ENCODE measurements at places on chromosomes 5 and 9. TPM values are rescaled to one million over a fixed set of nuclear protein-coding genes. Genes with fewer than 3 reads are reported as not detected.

DNA sequence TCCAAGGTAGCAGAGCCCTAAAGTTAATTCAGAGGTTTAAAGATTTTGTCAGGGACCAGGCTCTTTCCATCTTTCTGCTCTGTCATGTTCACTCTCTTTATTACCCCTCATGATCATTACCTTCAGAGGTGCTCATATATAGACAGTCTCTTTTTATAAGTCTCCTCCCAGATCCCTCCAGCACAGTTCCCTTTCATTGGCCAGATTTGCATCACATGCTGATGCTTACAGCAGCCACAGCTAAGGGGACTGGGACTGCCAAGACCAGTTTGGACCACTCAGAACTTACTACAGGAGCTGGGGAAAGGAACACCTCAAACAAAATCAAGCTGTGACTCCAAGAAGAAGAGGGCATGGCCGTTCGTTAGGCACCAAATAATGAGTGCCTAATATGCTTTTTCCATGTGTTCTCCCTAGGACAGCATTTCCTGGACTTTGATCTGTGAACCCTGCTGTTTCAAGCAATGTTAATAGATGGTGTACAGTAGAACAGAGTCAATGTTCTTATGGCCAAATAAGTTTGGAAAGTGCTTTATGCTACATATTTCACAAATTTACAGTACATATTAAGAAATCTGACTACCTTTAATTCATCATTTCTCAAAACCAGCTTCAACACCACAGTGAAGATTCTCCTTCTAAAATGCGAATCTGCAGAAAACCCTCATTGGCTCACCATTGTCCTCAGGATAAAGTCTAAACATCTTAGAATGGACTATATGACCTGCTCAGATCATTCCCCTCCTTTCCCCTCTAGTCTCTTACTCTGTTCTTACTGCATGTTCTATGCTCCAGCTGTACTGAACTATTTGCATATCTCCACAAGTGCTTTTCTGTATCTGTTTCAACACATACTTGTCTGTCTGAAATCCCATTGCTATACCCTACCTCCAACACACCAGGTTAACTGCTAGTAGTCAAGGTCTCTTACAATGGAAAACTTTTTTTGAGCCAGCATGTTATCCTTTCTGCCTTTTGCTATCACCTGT is 3.4 kb downstream of the C5orf58 start:
- no peak for ATAC-seq

- ATAC-seq: no peak
These were observed 55.0 kb downstream of the TNPO1 start for GRCh38 chr5:72871366-72872024.

DNA sequence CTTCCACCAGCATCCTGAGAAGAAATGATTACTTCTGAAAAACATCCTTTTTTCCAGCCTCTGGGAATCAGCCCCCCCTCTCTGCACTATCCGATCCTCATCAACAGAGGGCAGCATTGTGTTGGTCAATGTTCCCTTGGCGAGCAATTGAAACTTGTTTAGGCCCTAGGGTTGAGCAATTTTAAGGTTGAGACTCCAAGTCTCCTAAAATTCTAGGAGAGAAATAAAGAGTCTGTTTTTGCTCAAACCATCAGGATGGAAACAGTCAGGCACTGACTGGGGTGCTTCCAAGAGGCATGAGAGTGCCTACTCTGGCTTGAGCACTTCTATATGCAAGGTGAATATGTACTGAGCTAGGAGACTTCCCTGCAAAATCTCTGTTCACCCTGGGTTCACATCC is 12.4 kb upstream of the CYFIP2 start:
- ATAC-seq: peak; percentile 89

DNA sequence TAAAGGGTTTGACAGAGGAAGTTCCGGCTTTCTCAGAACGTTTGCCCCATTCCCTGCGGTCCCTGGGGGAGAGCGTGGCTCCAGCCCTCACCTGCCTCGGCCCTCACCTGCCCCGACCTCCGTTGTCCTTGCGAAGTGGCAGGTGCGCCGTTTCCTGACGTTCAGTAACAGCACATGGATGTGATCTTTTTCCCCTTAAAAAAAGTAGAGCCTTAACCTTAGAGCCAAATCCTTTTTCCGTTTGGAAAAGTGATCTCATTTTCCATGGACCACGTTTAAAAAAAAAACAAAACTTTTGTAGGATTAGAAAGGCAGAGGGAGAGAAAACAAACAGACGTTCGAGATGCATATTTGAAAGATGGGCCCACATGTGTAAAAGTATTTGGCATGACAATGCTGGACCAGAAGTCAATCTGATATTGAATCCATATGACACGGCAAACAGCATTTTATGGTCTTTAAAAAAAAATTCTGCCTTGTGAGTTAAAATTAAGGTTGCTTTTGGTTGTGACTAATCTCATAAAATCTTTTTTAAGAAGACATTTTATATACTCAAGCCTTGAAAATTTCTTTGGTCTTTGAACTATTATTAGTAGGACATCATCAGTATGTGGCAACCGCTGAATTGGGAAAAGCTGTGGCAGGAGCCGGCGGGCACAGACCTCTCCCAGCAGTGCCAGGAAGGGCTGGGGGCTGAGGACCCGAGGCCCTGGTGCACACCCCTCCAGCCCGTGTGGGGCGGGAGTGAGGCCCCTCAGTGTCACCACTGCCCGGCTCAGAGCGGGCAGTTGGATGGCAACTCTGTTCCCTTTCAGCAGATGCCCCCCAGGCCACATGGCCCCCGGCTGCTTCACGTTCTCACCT is 42.5 kb upstream of the EXOC3 start:
- no peak for ATAC-seq

BTNL8 gene
- total RNA-seq: not detected

DNA sequence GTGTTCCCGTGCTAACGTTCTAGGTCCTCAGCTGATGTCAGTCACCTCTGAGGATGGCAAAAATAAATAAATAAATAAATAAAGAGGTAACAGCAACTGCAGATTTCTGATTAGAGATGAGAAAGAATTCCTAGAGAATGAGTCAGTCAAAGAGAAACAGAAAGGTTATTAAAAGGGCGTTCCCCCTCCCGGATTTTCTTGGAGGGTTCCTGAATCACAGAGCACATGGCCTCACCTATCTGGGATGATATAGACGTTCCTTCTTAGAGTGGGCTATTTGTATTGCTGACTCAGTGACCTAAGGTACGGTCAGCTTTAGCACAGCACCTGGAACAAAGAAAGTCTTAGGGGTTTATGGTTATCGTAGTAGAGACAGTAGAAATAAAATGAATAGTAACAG is 30.6 kb downstream of the HTR4 start:
- peak; percentile 65 for ATAC-seq

DNA sequence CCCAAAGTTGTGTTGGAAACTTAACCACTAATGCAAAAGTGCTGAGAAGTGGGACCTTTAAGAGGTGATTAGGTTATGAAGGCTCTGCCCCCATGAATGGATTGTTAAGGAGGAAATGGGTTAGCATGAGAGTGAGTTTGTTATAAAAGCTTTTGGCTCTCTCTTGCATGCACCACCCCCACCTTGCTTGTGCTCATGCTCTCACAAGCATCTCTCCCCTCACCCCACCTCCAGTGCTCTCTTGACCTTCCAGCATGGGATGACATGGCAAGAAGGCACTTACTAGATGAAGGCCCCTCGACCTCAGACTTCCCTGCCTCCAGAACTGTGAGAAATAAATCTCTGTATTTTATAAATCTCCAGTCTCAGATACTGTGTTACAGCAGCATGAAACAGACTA is 52.8 kb downstream of the RICTOR start:
- ATAC-seq: no peak

- no peak for ATAC-seq
These were observed 145.4 kb upstream of the PITX1 start for GRCh38 chr5:135179308-135179980.

DNA sequence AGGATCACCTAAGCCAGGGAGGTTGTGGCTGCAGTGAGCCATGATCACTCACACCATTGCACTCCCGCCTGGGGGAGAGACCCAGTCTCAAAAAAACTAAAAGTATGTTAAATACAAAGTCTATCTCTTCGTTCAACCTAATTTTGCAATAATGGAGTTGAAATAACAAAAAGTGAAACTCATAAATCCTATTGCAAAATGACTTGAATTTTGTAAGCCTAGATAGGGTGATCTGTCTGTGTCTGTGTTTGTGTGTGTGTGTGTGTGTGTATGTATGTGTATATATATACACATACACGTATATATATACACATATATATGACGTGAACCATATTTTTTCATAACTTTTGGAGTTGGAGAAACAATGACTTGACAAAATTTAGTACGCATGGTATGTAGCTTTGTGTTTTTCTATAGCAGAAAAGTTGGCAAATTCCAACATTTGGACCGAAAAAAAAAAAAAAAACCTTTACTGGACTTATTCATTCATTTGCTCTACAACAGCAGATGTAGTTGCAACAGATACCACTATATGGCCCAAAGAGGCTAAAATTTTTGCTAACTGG is 76.9 kb upstream of the CDH6 start:
- ATAC-seq: no peak

- ATAC-seq: no peak
These were observed 298.5 kb upstream of the ATP10B start for GRCh38 chr5:161150441-161150988.

PCDHB13 gene
- total RNA-seq: 0.25 TPM

DNA sequence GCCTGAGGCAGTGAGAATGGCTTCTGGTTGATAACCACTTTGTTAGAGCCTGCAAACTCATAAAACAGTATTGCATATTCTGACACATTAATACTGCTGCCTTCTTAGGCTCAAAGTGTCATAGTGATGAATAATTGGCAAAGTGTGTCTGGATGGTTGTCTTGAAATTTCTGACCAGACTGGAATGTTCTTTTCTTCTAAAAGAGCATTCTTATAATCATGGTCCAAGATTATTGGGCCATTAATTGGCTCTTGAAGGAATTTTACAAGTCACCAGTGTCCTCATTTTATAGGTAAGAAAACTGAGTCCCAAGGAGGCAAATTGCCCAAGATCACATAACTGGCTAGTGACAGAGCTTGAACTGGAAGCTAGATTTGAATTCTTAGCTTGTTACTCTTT is 111.7 kb downstream of the PCSK1 start:
- ATAC-seq: no peak

- ATAC-seq: no peak
These were observed 156.3 kb downstream of the PARP8 start for GRCh38 chr5:50822761-50823160.

LCN1 gene
- not detected for total RNA-seq

TTC23L gene
- 2.1 TPM for total RNA-seq

IFNA7 gene
- total RNA-seq: not detected

ROR2 gene
- 15.2 TPM for total RNA-seq

DNA sequence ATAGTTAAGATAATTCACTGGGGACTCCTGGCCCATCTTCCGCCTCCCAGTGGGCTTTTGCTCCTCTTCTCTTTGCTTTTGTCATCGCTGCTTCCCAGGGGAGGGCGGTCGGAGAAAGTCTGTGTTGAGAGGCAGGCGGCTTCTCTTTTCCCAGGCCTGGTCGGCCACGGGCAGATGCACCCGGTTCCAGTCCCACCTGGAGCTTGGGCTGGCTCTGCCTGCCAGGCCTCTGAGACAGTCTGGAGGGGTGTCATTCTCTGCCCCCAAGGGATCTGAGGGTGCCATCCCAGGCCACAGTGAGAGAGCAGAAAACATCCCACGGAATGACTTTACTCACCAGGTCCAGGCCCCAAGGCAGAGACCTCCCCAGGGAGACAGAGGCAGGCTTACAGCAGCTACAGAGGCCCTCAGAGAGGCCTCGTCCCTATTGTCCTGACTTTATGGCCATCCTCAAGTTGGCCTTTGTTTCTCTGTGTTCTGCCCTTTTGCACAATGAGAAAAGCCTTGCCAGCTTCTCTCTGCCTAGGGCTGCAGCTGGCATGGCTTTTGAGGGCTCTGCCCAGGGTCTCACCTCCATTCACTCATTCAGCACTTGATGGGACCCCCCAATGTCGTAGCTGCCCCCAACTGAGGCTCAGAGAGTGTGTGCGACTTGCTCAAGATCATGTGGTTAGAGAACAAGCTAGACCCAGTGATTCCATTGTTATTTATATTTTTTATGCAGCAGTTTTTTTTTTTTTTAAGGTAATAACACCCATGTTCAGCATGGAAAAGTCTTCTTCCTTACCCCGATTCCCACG is 44.2 kb upstream of the BOD1 start:
- peak; percentile 18 for ATAC-seq

DNA sequence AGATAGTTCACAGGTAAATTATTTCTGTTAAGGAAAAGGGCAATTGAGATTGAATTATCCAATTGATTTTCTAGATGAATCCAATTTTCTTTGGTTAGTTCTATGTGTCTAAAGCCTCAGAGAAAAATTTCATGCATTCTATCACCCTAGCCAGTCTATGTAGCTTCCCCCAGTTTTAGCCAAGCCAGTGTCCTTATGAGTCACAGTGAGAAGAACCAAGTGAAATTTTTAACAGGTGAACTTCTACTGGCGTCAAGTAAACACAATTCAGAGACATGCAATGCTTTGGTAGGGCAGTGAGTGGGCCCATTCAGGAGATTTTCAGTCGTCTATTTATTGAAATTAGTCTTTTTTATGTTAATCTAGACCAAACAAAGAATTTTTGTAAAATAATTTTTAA is 1077.4 kb upstream of the ARRDC3 start:
- ATAC-seq: no peak

PLPP6 gene
- total RNA-seq: 10.6 TPM

- ATAC-seq: no peak
These were observed 5.4 kb downstream of the CD72 start for GRCh38 chr9:35612843-35613242.

DNA sequence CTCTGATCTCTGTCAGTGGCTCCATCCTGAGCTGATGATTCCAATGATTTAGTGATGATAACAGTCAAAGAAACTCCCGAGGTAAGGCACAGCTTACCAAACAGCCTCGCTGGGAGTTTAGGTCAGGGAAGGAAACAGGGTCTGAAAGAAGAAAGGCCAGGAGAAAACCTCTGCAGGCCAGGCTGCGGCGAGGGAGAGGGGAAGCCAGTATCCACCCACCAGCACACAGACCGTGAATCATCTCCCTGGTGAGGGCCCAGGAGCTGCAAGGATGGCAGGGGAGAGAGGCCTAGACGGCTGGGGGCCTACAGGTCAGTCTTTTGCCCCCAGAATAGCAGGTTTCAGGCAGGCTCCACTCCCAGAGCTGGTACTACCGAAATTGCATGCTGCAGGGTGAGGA is 590.5 kb downstream of the CCDC171 start:
- ATAC-seq: no peak
